ENCODE measurements at places on chromosomes 6 and 20. TPM values are rescaled to one million over a fixed set of nuclear protein-coding genes. Genes with fewer than 3 reads are reported as not detected.

The PTCHD4 gene
- 28.5 TPM for total RNA-seq

The BANF2 gene
- not detected for total RNA-seq

The TPBG gene
- total RNA-seq, result 21.8 TPM

The OR2J3 gene
- total RNA-seq, result not detected

DNA sequence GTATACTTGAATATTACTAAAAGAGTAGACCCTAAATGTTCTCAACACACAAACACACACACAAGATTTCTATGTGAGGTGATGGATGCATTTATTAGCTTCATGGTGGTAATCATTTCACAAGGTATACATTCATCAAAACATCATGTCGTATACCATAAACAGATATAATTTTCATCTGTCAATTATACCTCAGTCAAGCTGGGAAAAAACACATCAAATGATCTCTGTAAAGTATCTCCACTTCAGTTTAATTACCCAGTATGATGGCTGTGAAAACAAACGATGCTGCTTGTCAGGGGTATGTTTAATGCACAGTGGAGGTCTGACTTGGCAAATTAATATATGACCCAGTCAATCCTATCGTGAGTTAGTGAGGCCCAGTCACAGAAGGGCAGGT, 157.2 kb downstream of the MTFR2 start:
- H3K27ac ChIP-seq, result no peak overlapping the region
- DNase-seq, result no peak
- peaks cover 5% of the 10 kb centered on the region for H3K27me3 ChIP-seq

GRCh38 chr6:166417285-166417691, 34.5 kb upstream of the MPC1 start:
- no peaks in the 10 kb centered on the region for H3K4me1 ChIP-seq
- peaks cover 15% of the 10 kb centered on the region for H3K27me3 ChIP-seq
- H3K27ac ChIP-seq, result no peak overlapping the region
- peaks cover 64% of the 10 kb centered on the region for H3K36me3 ChIP-seq

DNA sequence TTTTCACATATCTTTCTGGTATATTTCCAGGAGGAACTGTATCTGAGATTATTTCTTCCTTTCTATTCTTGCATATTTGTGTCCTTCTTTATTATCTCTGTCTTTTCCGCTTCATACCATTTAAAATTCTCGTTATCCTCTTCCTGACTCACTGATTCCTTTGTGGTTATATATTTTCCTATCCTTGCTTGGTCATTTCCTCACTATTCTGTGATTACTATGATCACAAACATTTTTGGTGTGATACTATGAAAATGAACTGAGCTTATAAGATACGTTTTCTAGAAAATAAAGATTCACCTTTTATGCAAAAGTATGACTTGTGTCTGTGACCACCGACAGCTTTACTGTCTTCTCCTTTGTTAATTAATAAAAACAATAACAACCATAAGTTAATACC, 26.5 kb upstream of the MYCT1 start:
- no peak for DNase-seq
- no peak overlapping the region for H3K27ac ChIP-seq
- peaks cover 5% of the 10 kb centered on the region for H3K4me1 ChIP-seq

GRCh38 chr6:138465007-138465645, 34.2 kb downstream of the NHSL1 start:
- H3K4me1 ChIP-seq, result peaks cover 6% of the 10 kb centered on the region
- H3K27ac ChIP-seq, result peak overlapping the region; percentile 14
- peak overlapping the region; percentile 3 for H3K4me3 ChIP-seq
- peaks cover 45% of the 10 kb centered on the region for H3K36me3 ChIP-seq

- peak overlapping the region; percentile 38 for H3K27ac ChIP-seq
- peaks cover 10% of the 10 kb centered on the region for H3K4me1 ChIP-seq
- no peak overlapping the region for H3K4me3 ChIP-seq
- DNase-seq, result no peak
Observed at GRCh38 chr6:39800034-39801032, 8.2 kb downstream of the DAAM2 start.

DNA sequence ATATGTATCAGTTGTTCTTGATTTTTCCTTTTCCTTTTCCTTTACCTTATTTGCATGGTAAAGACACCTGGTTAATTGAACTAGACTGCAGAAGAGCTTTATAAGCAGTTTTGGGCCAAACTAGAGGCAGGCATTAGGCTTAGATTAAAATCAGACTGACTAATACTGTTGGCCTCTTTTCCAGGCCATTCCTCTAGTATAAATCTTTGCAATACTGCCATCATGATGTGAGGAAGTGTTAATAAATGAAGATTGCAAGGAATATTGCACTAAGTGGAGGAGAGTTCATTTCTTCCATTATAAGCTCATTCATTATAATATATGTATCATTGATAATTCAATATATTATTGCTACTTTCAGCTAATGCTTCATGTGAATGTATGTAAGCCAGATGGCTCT, 163.8 kb downstream of the MMUT start:
- H3K4me3 ChIP-seq, result no peak overlapping the region
- no peak overlapping the region for H3K27ac ChIP-seq
- no peaks in the 10 kb centered on the region for H3K27me3 ChIP-seq
- no peak for DNase-seq

- no peak for DNase-seq
- no peak overlapping the region for H3K4me3 ChIP-seq
- no peaks in the 10 kb centered on the region for H3K4me1 ChIP-seq
- no peaks in the 10 kb centered on the region for H3K27me3 ChIP-seq
Observed at GRCh38 chr6:72132851-72133250, 246.5 kb downstream of the RIMS1 start.

DNA sequence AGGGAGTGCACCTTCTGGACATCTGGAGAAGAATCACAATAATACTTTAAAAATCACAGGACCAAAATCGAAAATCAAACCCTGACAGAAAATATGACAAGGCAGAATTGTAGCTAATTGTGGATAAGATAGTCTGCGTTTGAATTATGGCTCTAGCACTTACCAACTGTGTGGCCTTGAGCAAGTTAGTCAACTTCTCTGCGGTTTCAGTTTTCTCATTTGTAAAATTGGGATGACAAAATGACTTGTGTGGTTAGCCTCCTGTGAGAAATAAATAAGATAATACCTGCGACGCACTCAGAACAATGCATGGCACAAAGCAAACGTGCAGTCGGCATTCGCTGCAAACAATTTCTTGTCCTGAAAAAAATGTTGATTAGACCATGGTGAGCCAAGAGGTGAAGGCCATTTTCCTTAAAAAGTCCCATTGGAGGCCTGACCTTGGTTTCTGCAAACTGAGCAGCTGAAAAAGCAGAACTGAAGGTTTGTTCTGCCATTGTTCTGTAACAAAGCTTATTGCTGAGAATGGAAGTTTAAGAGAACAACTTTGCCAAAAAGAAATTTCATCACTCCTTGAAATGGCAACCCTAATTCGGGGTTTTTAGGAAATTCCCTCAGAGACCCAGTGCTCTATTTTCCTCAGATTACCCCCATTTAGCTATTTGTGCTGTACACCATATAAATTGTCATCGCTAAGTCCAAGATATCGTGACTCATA, 266.3 kb downstream of the ERMARD start:
- H3K4me3 ChIP-seq, result no peak overlapping the region
- H3K27me3 ChIP-seq, result no peaks in the 10 kb centered on the region
- H3K4me1 ChIP-seq, result peaks cover 2% of the 10 kb centered on the region
- no peak overlapping the region for H3K27ac ChIP-seq

- H3K4me3 ChIP-seq, result no peak overlapping the region
- DNase-seq, result no peak
- H3K36me3 ChIP-seq, result no peaks in the 10 kb centered on the region
- peaks cover 2% of the 10 kb centered on the region for H3K27me3 ChIP-seq
Observed at GRCh38 chr6:126175251-126175650, 164.7 kb upstream of the CENPW start.

Data from endothelial cell (in vitro differentiated cells).